ENCODE measurements at places on chromosomes 4 and X.

DNA sequence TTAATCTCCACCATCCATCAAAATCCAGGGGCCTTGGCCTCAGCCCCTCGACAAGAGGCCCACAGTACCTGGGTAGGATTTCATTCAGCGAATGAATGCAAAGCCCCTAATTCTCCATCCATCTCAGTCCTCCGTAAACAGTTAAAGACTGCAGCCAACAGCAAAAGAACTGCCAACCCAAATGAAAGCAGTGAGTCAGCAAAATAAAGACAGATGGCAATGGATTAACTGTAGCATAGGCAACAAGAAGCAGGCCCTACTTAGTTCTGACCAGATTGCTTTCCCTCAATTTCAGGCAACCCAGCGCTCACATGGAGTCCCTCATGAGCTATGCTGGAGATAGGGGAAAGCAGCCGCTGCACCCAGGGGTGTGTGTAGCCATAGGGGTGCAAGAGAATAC lies 21.4 kb downstream of the PLAC1 start:
- DNase-seq, result no peak

DNA sequence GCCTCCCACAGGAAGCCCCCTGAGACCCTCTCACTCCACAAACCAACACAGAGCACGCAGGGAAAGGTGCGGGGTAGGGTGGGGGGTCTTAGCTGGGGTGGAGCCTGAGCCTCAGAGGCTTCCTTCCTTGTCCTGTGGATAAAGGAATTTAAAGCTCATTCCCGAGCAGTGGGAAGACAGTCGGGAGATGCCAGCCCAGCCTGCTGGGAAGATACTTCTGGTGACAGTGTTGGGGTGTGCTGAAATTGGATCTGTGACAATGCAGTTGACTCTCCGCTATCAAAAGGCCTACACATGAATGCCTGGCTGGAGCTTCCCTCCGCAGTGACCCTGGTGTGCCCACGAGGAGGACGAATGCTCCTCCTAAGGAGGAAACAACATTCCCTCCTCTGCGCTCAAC lies 45.5 kb downstream of the JAKMIP1 start:
- DNase-seq, result no peak

DNA sequence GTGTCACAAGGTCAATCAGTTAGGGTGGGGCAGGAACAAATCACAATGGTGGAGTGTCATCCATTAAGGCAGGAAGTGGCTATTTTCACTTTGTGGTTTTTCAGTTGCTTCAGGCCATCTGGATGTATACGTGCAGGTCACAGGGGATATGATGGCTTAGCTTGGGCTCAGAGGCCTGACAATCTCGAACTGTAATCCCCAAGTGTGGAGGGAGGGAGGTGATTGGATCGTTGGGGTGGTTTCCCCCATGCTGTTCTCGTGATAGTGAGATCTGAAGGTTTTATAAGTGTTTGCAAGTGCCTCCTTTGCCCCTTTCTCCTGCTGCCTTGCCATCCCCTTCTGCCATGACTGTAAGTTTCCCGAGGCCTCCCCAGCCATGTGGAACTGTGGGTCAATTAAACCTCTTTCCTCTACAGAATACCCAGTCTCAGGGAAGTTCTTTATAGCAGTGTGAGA lies 36.7 kb upstream of the STS start:
- DNase-seq, result no peak

DNA sequence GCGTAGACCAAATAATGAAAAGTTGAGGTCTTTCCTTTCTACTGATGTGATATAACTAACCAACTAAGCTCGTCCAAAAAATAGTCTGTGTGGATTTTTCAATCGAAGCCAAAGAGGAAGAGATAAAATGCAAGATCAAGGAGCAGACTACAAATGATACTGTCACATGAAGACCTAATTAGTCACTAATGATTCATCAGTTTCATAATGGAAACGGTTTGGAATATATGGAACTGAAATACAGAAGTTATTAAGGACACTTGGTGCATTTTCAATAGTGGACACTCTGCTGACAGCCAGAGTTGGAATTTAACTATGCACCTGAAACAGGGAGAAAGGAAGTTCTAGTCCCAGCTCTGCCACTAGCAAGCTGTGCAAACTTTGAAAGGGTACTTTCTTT lies 119.8 kb downstream of the GUCY2F start:
- DNase-seq, result no peak

Data from NCI-H1436 treated with DMSO at 0.1 percent for 48 hours (cell line).